ENCODE measurements at places on chromosomes 6 and 20.

GRCh38 chr20:7889736-7890135 is 50.5 kb downstream of the HAO1 start:
- DNase-seq, result no peak

DNA sequence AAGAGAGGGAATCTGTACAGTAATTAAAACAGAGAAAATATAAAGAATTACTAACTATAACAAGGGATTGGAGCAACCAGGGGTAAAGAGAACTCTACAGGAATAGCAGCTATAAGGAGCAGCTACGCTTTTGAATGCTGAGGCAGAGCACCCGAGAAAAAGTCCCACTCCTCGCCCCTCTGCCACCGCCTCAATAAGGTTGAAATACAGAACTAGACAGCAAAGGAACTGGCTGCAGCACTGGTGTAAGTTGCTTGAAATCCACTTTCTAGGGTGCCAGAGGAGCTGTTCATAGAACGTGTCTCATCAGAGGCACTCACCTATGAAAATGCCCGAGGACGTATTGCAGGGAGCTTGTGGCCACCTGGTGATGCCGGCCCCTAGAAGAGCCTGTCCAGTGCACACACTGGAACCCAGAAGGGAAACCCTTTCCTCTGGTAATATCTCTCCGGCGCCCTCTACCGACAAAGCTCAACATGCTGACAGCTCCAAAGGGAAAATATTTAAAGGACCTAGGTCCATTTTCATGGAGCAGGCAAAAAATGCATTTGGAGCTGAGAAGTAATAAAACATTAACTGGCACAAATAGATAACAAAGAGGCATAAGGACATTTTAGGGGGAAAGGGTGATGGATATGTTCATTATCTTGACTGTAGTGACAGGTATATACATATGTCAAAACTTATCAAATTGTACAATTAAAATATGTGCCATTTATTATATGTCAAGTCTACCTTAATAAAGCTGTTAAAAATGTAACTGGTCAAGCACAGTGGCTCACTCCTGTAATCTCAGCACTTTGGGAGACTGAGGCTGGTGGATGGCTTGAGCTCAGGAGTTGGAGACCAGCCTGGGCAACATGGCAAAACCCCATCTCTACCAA is 137.4 kb upstream of the HDAC2 start:
- DNase-seq, result no peak

- DNase-seq, result no peak
Observed at GRCh38 chr20:43959079-43959919, 44.6 kb downstream of the TOX2 start.

DNA sequence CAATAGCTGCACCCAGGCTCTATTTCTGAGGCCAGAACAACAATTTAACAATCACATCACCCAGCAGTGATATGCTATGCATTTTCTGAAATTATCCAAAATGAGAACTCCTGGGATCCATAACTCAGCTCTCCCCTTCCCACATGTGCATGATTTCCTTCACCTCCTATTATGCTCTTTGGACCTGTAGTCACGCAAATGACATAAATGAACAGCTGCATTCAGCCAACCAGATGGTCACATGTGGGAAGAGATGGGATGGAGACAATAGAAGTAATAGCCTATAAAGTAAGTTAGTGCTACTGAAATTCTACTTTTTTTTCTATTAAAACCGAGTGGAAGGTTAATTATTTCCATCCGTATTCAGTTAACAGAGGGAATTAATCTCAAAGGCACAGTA is 662.1 kb upstream of the ID4 start:
- no peak for DNase-seq

GRCh38 chr6:83461438-83461837 is 30.6 kb upstream of the ME1 start:
- no peak for DNase-seq

DNA sequence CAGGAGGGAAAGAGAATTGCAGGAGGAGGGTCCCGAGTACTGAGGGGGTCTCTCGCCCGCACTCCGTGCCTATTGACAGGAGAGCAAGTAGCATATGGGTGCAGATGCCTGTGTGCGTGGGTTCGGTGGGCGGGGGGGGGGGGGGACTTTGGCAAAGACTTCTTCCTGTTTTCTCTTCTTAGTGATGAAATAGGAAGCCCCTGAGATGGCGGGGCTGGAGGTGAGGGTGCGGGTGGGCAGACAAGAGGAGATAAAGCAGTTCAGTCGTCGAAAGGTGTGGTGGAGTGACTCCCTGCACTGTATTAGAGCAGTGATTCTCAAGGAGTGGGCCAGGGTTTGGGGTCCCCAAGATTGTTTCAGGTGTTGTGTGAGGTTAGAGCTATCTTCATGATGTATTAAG is 3.7 kb downstream of the NAA20 start:
- DNase-seq, result no peak

DNA sequence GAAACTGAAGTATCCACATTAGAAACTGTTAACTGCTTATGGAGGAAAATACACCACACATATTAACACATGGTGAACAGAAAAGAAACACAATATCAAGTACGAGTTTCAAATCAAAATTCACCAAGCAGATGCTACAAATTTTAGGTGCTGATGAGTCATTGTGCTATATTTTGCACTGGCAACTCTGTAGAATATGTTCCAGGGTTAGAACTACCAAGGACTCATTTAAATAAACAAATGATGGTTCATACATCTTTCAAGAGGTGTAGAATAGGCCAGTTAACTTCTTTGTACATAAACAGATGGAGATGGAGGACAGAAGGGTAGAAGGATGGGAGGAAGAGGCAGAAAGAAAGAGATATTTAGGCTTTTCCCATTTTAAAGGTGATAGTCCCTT is 184.9 kb downstream of the ARHGAP18 start:
- no peak for DNase-seq

- no peak for DNase-seq
Observed at GRCh38 chr6:33217246-33217645, 8.9 kb downstream of the RING1 start.

DNA sequence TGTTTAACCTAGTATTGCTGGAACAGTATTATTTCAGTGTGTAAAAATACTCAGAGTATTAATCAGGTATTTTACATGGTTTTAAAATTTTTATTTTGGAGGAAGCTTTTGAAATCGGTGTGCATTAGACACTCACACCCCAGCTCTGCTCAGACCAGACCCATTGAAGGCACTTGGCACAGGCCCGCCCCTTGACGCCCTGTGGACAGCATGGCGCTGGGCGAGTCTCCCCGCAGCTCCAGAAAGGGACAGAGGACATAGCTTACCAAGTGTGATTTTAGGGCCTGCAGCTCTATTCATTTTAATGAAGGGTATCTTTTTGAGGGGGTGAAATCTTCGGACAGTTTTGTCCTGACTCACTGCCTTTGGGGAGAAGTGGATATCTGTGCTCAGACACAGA is 164.5 kb downstream of the CDH4 start:
- no peak for DNase-seq

DNA sequence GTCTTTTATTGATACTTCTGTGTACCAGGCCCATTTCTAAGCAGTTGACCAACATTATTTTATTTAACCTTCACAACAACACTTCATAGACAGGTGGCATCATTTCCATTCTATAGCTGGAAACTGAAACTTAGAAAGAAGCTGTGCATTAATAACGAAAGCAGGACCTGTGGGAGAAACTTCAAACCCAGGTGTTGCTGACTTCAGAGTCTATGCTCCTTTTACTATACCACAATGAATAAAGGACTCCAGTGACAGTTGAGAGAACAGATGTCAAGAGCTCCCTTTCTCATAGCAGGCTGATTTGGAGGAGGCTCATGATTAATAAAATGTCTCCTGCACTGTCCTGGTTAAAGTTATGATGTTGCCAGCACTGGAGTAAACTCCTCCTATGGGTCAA is 56.6 kb upstream of the POU3F2 start:
- DNase-seq, result no peak

DNA sequence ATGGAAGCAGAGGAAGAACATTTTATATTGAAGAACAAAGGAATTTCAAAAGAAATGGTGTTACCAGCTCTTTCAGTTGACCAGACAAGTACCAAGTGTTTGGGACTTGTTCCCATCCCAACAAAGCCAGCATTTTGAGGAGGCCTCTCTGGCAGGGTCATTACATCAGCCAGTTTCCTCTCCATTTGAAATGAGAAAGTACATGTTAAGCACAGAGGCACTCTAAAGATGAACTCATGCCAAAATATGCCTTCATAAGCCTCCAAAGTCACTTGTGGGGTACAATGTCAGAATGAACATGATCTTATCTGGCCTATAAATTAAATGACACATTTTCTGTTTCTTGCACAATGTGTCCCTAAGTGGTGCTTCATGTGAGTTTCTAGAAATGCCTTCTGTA is 223.9 kb downstream of the PRL start:
- no peak for DNase-seq

GRCh38 chr6:87093199-87093598 is 1.7 kb downstream of the CGA start:
- no peak for DNase-seq

DNA sequence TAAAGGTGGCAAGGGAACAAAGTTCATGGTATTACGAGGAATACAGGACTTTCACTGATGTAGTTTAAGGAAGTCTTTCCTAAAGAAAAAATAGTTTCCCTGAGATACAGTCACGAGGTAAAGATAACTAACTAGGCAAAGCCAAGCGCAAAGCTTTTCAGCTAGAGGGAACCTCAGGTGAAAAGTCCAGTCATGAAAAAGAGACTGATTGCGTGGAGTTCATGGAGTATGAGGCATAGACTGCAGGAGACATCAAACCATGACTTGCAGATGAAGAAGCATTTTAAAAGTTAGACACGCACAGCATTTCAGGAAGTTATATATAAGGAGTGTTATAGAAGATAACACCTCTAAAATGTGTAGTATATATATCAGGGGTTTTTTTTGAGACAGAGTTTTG is 205.6 kb upstream of the ZNF184 start:
- DNase-seq, result no peak

DNA sequence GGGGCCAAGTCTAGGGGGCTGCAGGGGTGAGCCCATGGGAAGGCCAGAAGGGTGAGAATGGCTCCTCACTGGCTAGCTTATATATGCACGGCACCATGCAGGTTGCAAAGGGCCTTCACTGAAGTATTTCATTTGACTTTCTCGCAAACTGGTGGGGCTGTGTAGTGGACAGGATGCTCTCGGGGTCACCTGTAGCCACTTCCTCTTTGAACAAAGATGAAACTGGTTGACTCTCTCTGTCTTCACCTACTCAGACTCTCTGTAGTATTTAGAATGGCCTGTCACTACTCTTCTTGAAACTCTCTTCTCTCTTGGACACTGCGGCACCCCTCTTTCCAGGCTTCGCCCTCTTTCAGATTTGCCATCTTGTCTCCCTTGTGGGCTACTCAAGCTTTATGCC is 560.5 kb downstream of the PKHD1 start:
- no peak for DNase-seq
